Smooth muscle cell of bladder (primary cell): ENCODE measurements at places on chromosomes 2 and 18. TPM values are rescaled to one million over a fixed set of nuclear protein-coding genes. Genes with fewer than 3 reads are reported as not detected.

The SH3RF3 gene
- 2.6 and 3.7 TPM in 2 replicates for total RNA-seq

The ITGA6 gene
- total RNA-seq = 5.3 and 5.7 TPM in 2 replicates

The KIAA2012 gene
- under 0.01 and 0.28 TPM in 2 replicates for total RNA-seq

The BUB1 gene
- total RNA-seq = 4.3 and 4.8 TPM in 2 replicates

The NTSR2 gene
- total RNA-seq = under 0.01 TPM in 1 of 2 replicates, not detected in the other
